ENCODE measurements at places on chromosomes 1 and 21.
A peak's percentile ranks its signal among the peaks of the same experiment; 100 is the strongest.

- no peak for DNase-seq
Observed at GRCh38 chr1:53582211-53583020, 123.2 kb downstream of the DMRTB1 start.

DNA sequence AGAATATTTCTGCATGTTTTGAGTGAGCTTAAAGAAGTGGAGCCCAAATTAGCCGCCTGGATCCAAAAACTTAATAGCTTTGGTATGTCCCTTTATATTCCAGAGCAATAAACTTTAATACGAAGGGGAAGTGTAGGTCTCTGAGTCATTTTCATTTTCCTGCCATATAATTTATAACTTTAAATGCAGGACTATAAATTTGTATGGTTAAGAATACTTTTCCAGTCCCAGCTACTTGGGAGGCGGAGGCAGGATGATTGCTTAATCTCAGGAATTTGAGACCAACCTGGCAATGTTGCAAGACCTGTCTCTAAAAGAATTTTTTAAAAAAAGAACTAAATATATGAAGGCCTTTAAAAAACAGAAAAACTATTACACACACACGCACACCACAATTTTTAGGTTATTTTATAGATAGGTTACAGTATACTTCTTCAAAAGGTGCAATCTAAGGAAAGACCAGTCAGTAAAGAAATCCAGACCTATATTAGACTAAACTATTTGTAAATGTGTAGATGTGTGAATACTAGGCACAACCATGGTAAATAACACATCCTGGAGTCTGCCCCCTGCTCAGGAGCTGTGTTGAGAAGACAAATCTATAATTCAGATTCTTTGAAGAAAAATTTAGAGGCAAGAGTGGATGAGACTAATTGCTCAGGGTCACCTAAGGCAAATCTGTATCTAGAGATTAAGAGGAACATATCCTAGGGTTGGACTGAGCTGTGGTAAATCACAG, 80.3 kb downstream of the TTC3 start:
- no peak for DNase-seq

GRCh38 chr1:25573961-25574360, 30.6 kb downstream of the LDLRAP1 start:
- no peak for DNase-seq

- DNase-seq, result no peak
Observed at GRCh38 chr1:93384656-93385055, 38.9 kb downstream of the DR1 start.

GRCh38 chr1:31595836-31596736, 19.8 kb downstream of the TINAGL1 start:
- DNase-seq, result no peak

DNA sequence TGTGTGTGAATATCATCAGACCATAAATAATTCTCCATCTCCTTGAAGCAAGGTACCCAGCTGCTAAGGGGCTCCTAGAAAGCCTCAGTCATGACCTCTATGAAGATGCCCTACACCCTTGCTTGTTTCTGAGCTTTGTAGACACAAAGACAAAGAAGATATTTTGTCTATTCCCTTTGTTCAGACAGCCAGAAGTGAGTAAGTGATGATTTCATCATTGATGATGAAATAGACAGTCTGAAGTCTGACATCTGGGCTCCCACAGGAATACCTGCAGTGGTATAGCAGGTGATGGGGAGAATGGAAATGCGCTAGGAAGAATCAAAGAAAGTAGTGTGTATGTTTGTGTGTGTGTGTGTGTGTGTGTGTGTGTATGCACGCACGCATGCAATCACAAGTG, 82.2 kb upstream of the DPT start:
- DNase-seq, result no peak

- DNase-seq, result peak; percentile 23
Observed at GRCh38 chr1:28329395-28330153, 734 bp downstream of the MED18 start.

- DNase-seq, result no peak
Observed at GRCh38 chr1:119472080-119472818, 34.8 kb upstream of the HSD3B1 start.

DNA sequence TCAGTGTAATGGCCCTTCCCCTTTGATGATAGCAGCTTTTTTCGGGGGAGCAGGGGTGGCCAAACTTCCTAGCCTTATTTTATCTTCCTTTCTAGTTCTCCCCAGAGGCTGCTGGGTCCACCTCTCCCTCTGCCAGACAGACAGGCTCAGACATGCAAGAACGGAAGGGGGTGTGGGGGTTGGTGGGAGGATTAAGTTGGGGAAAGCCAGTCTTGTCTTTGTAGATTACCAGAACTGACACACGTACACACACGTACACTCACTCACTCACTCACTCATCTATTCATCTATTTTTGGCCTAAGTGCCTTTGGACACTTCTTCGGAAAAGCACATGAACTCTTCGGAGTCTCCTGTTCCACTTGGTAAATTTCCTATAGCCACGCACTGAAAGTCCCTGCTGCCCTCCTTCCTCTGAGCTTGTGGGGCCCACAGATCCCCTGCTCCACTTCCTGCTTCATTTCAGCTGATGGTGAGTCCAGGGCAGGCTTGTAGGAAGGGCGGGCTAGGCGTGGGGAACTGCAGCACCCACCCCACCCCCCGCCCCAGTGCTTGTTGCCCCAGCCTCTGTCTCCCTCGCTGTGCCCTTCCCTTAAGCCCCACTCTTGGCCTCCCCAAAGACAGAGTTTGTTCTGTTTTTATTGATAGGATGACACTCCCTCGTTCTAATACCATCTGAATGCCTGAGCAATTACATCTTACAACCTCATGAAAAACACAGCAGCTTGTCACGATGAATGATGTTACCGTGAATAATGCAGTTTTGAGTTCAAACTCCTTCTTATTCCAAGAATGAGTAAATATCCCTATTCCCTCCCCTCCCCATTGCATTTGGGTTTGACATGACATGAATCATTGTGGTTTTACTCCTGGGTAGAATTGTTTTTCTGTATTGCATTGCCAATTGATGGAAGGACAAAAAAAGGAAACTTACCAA, 60.7 kb upstream of the ATP5PO start:
- DNase-seq, result peak; percentile 48

DNA sequence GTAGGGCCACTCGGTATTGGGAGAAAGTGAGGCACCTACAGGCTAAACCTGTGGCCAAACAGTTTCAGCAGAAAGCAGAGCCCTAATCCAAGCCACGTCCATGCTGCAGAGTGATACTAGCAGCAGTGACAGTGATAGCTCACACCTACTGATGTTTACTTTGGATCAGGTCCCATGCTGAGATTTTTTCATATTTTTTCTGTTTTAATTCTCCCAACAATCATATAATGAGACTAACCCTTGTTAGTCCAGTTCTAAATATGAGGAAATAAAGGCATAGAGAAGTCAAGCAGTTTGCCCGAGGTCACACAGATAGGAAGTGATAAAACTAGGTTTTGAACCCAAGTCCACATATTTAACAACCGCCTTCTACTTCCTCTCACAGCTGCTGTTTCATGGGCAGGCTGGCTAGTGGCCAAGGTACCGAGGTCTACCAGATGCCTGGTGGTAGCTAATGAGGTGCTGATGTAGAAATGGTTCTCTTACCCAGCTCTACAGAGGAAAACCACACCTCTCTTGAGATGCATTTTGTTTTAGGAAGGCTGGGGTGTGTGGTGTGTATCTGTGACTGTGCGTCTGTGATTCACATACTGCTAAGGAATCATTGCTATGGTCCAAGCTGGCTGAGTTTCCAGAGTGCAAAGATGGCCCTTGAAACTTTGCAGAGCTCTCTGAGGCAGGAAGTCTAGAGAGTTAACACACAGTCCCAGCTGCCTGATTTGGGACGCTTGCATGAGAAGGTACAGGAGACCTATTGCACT, 80.3 kb upstream of the ARTN start:
- DNase-seq, result no peak

- no peak for DNase-seq
Observed at GRCh38 chr21:26194326-26194725, 23.8 kb upstream of the APP start.

DNA sequence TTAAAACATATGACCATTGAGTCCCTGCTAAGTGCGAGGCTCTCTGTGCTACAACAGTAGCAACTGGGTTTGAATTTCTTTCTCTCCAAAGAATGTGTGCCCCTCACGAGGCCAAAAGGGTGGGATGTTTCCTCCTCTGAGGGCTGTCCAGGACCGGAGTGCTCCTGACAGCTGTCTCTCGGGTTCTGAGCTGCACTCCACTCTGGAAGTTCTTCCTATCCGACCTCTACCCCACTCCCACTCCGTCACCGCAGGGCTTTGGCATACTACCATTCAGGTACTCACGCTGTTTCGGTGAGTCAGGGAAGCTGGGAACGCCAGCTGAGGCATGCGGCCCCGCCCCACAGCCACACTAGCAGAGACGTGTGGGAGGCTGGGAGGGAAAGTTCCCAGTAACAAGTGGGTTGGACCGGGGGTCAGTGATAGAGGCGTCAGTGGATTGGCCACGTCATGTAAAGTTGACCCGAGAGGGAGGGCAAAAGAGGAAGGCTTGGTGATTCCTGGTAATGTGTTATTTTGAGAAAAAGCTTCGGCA, 705 bp upstream of the SLC50A1 start:
- peak; percentile 54 for DNase-seq

GRCh38 chr21:28579986-28580550, 412.6 kb downstream of the LTN1 start:
- DNase-seq, result no peak

- peak; percentile 38 for DNase-seq
Observed at GRCh38 chr21:46097336-46098293, at the start of gene COL6A2. Gene COL6A2 (plus strand): TSS chr21:46098112.

DNA sequence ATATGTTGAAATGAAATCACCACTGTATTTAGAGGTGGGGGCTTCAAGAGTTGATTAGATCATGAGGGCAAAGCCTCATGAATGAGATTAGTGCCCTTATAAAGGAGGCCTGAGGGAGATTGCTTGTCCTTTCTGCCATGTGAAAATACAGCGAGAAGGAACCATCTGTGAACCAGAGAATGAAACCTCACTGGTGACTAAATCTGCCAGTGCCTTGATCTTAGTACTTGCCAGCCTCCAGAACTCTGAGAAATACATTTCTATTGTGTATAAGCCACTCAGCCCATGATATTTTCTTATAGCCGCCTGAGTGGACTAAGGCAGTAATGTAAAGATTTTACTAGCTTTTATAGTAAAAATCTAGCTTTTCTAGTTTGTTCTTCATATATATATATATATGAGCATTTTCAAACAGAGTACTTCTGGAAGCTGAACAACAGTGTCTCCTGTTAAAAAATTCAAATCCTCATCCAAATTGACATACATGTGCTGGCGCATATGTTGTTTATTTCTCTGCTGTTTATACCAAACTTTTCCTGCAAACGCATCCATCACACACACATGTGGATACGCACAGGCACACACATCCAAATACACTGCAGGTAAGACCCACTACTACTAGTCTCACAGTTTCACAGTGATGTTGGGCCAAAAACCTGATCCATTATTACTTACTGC, 213.1 kb downstream of the RGS7 start:
- DNase-seq, result no peak

GRCh38 chr1:167676205-167676915, 45.4 kb upstream of the MPZL1 start:
- DNase-seq, result no peak

- DNase-seq, result no peak
Observed at GRCh38 chr1:48878191-48878940, 101.7 kb upstream of the BEND5 start.

GRCh38 chr1:235093696-235094592, 34.7 kb downstream of the TOMM20 start:
- DNase-seq, result peak; percentile 79

DNA sequence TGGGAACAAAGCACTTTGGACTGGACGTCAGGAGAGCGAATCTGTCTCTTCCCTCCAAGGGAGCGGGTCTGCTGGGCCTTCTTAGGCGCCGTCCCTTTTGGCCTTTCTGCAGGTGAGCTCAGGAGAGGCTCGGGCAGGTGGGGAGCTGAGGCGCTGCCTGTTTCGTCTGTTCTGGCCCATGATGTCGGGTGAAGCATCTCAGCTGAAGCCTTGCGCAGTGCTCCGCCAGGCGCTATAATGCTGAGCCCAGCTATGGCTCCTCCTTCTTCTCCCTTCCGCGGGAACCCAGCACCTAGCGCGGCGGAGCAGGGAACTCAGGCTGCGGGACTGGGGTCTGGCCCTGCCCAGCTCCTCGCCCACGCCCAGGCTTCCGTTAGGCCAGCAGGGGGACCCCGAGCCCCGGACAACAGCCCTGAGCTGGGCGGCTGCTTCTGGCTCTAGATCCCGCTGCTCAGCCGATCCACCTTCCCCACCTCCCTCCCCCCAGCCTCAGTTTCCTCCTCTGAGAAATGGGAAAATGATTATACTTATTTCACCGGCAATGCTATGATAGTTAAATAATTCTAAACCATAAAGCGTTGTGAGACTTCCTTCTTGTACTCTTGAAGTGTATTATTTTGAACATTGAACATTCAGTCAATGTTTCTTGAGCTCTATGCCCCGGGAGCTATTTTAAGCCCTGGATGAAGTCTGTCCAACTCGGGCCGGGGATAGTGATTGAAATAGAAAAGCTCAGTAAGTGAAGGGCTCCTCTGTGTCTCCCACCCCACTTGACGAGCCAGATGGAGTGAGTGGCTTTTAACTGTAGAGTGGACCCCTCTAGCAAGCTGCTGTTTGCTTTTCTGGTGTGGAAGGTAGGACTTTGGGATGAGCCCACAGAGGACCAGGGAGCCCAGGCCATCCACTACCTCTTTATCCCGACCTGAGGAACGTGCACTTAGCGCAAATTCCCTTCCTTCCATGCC, 9.6 kb upstream of the ADORA1 start:
- no peak for DNase-seq

GRCh38 chr1:23546897-23547584, 12.3 kb downstream of the ID3 start:
- DNase-seq, result no peak

DNA sequence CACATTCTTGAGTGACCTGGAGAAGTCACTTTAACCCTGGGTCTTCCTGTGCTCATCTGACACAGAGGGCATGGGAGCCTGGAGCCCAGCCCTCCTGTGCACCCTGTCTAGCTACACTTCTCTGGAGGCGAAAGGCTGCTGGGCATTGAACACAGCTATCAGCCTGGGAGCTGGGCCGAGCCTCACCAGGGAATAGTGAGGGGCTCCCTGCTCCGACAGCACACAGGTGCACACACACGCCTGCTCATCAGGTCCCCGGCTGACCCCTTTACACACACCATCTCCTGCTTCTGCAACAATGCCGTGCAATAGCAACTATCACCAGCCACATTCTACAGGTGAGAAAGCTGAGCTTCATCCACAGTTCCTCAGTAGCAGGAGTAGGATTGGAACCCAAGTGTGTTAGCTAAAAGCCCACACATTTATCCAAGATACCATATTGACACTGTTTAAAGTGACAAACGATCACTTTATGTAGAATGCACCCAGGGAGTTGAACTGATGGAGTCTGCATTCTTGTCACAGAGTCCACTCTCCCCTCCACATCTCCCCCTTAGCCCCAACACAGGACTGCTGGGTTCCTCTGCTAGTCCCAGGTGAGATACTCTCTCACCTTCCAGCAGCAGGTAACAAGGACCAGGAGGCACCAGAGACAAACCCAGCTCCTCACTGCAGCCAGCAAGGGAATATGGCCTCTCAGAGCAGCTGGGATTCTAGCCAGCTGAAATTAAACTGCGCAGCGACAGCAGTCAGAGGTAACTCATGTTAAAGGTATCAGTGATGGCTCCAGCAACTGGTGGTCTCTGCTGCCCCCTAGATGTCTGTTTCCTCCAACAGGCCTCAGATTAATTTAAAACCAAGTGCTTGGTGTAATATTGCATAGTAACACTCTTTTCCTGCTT, 18.3 kb upstream of the CAPN8 start:
- DNase-seq, result peak; percentile 34

GRCh38 chr1:59669752-59670312, 144.9 kb upstream of the HOOK1 start:
- no peak for DNase-seq

Measured in stimulated activated CD4-positive, alpha-beta T cell treated with anti-CD3 and anti-CD28 coated beads, Interleukin-1b, Interleukin-23, amount 100 ng/mL, for 4 hours (primary cell).